ENCODE measurements at places on chromosomes 4 and X. TPM values are rescaled to one million over a fixed set of nuclear protein-coding genes. Genes with fewer than 3 reads are reported as not detected.

Gene COMMD8
- 21.1 TPM for total RNA-seq

Gene FABP2
- 0.57 TPM for total RNA-seq

Gene STEEP1
- total RNA-seq, result 17.8 TPM

Gene UBQLN2
- 34.7 TPM for total RNA-seq

Gene GAGE12J
- not detected for total RNA-seq

Gene FRMPD3
- total RNA-seq, result 0.05 TPM

Gene DCAF12L1
- not detected for total RNA-seq

Gene G3BP2
- total RNA-seq, result 78.3 TPM

Gene TEX13C
- total RNA-seq, result not detected

Gene LAMTOR3
- total RNA-seq, result 26.4 TPM

Gene SPATA4
- total RNA-seq, result 0.22 TPM

Gene DMP1
- not detected for total RNA-seq

Gene SULT1E1
- total RNA-seq, result not detected

Gene SPRY1
- 50.9 TPM for total RNA-seq

Gene IGSF1
- 16.3 TPM for total RNA-seq

Gene FAM133A
- total RNA-seq, result 0.40 TPM

Gene UGT2B15
- not detected for total RNA-seq
